ENCODE measurements at places on chromosomes 5 and 9.

- DNase-seq: no peak
Measured at GRCh38 chr9:14023285-14023684, 290.7 kb downstream of the NFIB start.

DNA sequence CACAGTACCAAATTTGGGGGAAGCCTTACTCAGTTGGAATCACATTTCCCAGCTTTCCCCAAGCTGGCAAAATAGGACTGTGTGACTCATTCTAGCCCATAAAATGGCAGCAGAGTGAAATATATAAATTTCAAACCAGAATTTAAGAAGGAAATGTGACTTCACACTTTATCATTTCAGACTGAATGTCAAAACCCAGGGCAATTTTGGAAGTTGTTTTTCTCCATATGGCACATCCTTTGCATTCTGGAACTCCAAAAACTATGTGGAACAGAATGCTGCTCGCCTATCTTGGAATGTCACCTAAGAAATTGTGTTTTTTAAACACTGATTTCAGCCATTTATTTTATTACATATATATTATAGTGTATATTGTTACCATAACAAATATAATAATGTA lies 424.7 kb upstream of the ST8SIA4 start:
- no peak for DNase-seq

DNA sequence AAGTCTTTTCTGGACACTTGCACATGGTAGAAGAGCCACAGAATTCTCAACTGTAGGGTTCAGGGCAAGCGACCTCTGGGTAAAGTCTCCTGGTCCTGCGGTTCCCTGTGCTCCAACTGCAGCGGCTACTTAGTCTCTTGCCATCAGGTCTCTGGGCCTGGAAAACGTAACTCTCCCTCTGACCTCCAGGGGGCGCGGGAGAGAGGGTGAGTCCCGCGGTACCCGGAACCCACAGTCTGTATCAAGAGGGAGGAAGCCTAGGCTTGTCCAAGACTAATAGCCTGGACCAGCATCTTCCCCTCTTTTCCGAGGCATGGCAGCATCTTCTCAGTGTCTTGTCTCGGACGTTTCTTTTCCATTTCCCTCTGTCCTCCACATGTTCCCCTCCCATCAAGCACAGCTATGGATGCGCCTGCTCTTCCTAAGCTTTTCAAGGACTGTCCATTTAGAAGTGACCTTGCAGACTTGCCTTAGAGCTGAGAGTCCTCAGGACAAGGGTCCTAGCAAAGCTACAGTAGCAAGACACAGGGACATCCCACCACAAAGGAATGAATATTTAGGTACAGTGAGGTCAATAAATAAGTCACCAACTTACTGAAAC lies 59.3 kb downstream of the FSTL4 start:
- DNase-seq: peak; percentile 76

GRCh38 chr5:57382655-57383054 lies 100.0 kb downstream of the ACTBL2 start:
- DNase-seq: no peak

- DNase-seq: no peak
Measured at GRCh38 chr5:154571325-154572035, 93.5 kb upstream of the HAND1 start.

DNA sequence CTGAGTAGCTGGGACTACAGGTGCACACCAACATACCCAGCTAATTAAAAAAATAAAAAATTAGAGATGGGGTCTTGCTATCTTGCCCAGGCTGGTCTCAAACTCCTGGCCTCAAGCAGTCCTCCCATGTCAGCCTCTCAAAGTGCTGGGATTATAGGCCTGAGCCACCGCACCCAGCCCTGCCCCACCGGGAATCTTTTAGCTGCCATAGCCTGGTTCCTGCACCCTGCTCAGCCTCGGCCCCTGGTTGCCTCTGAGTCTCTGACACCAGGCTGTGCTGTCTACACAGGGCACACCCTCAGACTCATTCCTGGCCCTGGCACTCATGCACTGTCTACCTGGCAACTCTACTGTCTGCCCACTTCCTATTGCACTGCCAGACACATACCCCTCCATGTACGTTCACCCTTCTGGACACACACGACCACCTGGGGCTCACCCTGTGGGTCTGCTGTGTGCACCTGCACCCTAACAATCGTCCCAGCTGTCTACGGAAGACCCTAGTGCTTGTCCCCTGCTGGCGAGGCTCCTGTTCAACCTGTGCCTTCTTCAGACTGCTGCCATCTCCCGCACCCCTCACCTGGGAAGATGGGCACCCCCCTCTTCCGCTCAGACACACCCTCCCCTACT lies 1.4 kb downstream of the PROP1 start:
- DNase-seq: no peak

GRCh38 chr9:136488247-136489214 lies 5.7 kb upstream of the SEC16A start:
- peak; percentile 84 for DNase-seq

DNA sequence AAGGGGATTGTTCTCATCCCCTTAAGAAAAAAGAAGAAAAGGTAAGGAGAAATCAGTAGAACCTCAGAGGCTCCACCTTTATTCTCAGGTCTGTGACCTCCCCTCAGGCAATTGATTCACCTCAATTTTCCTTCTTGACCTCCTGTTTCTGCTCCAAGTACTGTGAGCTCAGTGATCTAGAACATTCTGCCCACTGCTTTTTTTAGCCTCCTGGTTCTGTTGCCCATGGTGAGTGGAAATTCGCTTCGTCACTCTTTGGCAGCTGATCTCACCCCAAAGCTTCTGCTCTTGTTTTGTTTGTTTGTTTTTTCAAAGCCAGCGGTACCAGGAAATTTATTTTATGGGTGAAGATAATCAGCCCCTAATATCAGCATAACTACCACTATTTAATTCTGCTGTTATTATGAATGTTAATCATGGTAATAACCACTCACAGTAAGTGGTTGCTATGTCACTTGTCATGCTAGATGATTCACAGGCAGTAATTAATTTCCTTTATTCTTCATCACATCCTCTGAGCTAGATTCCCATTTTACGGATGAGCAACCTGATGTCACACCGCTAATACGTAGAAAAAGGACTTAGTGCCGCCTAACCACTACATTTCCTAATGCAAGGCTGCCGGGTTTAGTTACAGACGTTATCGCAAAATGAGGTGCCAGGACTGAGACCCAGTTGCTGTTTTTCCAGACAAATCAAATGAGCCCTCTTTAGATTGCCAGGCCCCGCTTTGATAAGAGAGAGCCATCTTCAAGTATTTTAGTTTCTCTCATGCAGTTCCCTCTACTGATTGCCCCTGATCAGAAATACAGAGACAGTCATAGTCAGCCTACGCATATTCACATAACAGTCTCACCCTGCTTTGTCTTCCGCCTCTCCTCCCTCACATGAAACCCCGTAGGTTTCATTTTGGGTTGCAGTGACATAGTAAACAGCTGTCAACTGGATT lies 78.2 kb downstream of the CYFIP2 start:
- no peak for DNase-seq

DNA sequence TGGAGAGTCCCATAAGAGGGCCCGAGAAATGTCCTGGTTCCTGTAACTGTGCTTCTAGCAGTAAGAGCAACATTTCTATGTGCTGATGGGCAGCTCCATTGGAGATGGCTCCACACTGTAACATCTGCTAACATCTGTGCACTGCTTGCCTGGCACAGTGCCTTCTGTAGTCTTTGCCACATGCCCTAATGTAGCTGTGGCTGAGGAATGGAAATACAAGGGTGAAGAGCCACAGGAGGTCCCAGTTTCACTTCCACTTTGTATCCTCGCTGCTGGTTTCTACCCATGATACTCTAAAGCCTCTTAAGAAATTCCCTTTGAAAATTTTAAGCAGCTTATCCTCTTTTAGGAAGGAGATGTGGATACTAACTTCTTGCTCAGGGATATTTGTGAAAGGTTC lies 97.4 kb downstream of the HOMER1 start:
- DNase-seq: no peak

DNA sequence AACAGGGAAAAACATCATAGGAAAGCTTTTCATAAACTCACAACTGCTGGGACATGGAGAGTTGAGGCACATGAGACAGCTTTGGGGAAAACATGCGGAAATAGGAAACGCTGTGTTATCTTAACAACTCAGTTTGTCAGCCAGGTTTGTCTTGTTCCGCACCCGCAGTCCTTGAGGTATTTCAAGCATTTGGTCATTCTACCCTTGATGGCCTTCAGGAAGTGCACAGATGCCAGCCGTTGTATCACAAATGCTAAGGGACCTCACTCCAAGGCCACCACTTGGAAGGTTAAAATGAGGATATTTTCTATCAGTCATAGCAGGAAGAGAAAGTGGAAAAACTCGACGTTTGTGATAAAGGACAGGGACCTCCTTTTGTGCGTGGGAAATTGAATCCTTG lies 83.8 kb downstream of the TRIO start:
- DNase-seq: no peak

DNA sequence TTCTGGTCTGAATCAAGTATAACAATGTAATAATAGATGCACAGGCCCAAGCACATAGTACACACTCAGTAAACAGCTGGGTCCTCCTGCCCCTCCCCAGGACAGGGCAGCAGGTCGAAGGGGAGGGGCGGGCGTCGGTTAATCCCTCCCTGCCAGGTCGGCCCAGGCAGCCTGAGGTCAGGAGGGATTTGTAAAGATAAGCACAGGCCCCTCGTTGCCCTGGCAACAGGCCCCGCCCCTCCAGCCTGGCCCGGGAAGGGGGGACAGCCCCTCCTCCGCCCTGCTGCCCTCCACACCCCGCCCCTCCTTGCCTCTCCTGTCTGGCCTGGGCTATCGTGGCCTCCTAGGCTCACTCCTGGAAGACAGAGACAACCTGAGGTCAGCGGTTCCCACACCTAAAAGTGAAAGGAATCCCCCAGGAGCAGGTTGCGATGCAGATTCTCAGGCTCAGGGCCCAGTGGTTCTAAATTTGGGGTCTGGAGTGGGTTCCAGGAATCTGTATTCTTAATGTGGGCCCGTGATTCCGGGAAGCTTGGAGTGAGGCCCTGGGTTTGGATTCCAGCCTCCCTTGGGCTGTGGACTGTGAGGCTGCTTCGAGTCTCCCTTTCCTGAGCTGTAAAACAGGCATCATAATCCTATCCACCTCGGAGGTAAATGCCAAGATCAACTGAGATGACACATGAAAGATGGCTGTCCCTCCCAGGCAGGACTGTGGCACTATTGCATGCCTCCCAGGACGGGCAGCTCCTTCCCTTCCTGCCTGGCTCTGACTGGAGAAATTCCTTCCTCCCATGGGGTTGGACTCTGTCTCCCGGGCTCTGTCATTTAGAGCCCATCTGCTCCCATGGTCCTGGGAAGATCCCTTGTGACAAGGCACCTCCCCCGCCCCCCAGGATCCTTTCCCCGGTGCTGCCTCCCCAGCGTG lies 4.4 kb downstream of the CRB2 start:
- DNase-seq: peak; percentile 99

GRCh38 chr9:38359689-38360385 lies 32.7 kb upstream of the ALDH1B1 start:
- DNase-seq: no peak

- DNase-seq: no peak
Measured at GRCh38 chr5:55377810-55378209, 70.0 kb downstream of the MTREX start.

DNA sequence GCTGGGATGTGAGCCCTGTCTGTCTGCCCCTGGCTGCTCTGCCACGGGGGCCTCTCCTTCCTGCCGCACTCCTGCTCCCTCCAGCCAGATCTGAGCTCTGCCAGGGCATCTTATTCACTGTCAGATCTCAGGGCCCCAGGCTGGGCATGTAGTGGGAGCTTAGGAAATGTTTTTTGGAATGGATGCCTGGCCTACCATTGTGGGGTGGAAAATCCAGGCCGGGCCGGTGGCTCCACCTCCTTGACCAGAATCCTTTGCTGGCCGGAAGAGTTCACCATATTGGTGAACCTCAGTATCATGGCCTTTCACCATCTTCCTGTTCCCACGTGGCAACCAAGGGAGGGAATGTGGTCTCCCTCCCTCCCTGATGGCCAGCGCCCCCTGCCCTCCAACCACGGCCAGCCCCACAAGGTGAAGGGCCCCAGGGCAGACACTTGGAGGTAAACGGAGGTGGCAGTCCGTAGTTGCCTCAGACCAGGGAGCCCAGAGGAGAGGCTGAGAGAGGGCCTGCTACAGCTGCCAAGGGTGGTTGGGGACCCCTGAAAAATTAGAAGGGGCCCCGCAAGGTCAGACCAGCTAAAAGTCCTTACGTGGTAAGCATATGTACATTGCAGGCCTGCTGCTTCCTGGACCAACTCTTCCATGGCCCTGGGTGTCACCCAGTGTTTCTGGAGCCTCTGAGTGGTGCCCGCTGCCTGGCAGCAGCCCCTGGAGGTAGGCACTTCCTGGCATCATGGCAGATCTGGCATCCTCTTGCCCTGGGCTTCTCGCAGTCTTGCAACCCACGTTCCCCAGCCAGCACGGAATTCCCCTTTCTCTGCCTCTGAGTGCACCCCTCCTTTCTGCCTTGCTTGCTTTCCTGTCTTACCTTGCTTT lies 153.3 kb downstream of the RGS3 start:
- DNase-seq: no peak

- DNase-seq: no peak
Measured at GRCh38 chr9:114894206-114894605, 36.2 kb downstream of the TNFSF8 start.

DNA sequence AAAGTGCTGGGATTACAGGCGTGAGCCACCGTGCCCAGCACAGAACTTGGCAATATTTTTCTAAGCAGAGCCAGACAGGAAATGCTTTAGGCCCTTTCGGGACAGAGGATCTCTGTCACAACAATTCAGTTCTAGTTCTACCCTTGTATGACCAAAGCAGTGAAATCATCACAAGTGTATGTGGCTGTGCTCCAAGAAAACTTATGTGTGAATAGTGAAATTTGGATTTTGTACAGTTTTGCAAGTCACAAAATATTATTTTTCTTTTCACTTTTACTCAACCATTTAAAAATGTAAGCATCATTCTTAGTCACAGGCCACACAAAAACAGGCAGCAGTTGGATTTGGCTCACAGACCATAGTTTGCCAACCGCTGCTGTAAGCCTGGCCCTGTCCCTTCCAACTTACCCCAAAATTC lies 20.4 kb upstream of the PRUNE2 start:
- no peak for DNase-seq

- DNase-seq: no peak
Measured at GRCh38 chr5:134549714-134550113, 24.2 kb downstream of the JADE2 start.

DNA sequence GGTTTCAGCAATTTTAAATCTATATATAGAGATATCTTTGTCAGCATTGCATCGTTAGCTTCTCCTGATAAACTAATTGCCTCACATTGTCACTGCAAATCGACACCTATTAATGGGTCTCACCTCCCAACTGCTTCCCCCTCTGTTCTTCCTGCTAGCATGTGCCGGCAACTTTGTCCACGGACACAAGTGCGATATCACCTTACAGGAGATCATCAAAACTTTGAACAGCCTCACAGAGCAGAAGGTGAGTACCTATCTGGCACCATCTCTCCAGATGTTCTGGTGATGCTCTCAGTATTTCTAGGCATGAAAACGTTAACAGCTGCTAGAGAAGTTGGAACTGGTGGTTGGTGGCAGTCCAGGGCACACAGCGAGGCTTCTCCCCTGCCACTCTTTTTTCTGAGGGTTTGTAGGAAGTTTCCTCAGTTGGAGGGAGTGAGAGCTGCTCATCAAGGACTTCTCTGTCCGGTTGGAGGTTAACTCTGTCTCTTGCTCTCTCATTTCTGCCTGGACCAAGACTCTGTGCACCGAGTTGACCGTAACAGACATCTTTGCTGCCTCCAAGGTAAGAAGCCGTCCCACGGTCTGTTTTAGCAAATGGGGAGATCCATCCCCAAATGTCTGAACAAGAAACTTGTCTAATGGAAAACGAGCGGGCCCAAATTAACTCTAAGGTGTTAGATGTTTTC lies at the start of gene IL4:
IL4 (plus strand) TSS at position 51 of the 692 bp plus-strand sequence; CDS start at position 113, 62 bp downstream.
- no peak for DNase-seq

Measured in ecto neural progenitor cell (in vitro differentiated cells).